Esophagus squamous epithelium (tissue), 5 donors: ENCODE measurements at places on chromosomes 1 and 21.

GRCh38 chr1:150017206-150017750 is 6.8 kb upstream of the OTUD7B start:
- H3K27me3 ChIP-seq = no peaks in the 10 kb centered on the region
- DNase-seq = no peak
- no peaks in the 10 kb centered on the region for H3K36me3 ChIP-seq
- H3K4me3 ChIP-seq = no peak overlapping the region
- no peaks in the 10 kb centered on the region for H3K4me1 ChIP-seq
- H3K27ac ChIP-seq = no peak overlapping the region

DNA sequence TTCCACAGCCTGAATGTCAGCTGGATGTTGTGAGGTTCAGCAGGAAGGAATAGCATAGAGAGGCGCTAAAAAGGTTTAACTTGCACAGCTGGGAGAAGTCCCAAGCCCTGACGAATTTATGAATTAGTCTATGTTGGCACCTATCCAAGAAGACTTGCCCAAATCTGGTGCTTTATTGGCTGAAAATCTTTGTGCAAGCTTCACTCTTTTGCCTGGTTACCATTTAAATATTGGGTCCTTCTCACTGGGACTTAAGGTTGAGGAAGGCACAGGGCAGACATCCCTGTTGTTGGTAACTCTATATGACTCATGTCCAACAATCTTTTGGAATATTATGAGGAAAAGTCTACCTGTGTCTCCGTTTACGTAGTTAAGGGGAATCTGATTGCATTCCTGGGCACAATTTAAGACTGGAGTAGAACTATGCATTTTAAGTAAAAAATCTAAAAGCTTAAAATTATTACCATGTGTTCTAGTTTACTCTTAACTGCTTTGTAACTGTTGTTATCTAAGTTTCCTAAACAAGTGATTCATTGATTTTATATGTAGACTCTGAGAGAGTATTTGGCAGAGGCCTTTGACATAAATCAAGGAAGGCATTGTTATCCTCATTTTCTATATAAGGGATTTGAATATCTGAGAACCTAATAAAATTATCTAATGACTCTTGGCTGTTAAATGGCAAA is 181.7 kb upstream of the DPYD start:
- no peaks in the 10 kb centered on the region for H3K36me3 ChIP-seq
- no peak overlapping the region for H3K4me3 ChIP-seq
- DNase-seq = no peak
- H3K4me1 ChIP-seq = no peaks in the 10 kb centered on the region
- no peak overlapping the region for H3K27ac ChIP-seq
- no peaks in the 10 kb centered on the region for H3K27me3 ChIP-seq

DNA sequence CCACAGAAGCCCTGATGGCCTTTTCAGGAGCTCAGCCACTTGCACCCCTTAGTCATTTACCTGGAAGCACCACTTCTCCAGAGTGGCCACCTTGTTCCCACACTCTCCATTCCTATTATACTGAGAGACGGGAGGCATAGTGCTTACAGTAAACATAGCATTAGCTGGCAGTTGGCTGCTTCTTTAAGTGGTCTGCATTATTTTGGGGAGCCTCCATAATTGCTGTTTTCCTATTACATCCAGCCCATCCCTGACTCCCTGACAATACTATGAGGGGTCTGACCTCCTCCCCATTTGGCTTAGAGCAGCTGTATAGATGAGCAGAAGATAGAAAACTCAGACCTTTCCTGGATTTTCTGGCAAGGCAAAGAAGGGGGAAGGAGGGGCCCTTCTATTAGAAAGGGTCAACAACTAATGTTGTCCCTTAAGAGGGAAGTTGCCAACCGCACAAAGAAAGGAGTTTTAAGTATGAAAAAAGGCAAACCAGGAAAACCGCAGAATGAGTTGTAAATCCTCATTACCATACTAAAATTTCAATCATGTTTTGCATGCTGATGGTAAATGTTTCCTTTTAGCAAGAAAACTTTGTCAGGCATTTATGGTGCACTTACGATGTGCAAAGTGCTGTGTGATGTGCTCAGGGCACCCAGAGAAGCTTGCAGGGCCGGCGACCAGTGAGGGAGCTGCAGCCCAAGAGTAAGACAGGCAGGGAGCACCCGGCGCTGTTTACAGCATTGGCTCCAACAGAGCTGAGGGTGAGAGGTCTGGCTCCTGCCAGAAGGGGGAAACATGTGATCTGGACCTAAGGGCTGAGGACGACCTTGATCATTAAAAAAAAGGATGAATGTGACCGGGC is 167.3 kb downstream of the ZZZ3 start:
- H3K36me3 ChIP-seq = no peaks in the 10 kb centered on the region
- H3K27me3 ChIP-seq = no peaks in the 10 kb centered on the region
- no peak for DNase-seq
- H3K4me3 ChIP-seq = no peak overlapping the region
- H3K27ac ChIP-seq = no peak overlapping the region
- no peaks in the 10 kb centered on the region for H3K4me1 ChIP-seq

GRCh38 chr1:167987174-167987573 is 50.3 kb upstream of the MPC2 start:
- no peak overlapping the region for H3K27ac ChIP-seq
- no peak overlapping the region for H3K4me3 ChIP-seq
- no peak for DNase-seq
- H3K36me3 ChIP-seq = no peaks in the 10 kb centered on the region
- H3K4me1 ChIP-seq = no peaks in the 10 kb centered on the region

GRCh38 chr1:118148034-118148433 is 37.0 kb downstream of the SPAG17 start:
- no peak overlapping the region for H3K4me3 ChIP-seq
- H3K27me3 ChIP-seq = no peaks in the 10 kb centered on the region
- no peak overlapping the region for H3K27ac ChIP-seq
- no peaks in the 10 kb centered on the region for H3K36me3 ChIP-seq
- H3K4me1 ChIP-seq = no peaks in the 10 kb centered on the region
- no peak for DNase-seq

GRCh38 chr1:214448536-214448935 is 102.9 kb downstream of the PTPN14 start:
- H3K4me1 ChIP-seq = peaks cover 32% of the 10 kb centered on the region
- DNase-seq = no peak
- H3K27me3 ChIP-seq = no peaks in the 10 kb centered on the region
- no peak overlapping the region for H3K4me3 ChIP-seq

- H3K27ac ChIP-seq = no peak overlapping the region
- H3K36me3 ChIP-seq = no peaks in the 10 kb centered on the region
- no peak overlapping the region for H3K4me3 ChIP-seq
- H3K27me3 ChIP-seq = no peaks in the 10 kb centered on the region
- no peak for DNase-seq
Observed at GRCh38 chr21:39952265-39952664, 85.0 kb downstream of the PCP4 start.

DNA sequence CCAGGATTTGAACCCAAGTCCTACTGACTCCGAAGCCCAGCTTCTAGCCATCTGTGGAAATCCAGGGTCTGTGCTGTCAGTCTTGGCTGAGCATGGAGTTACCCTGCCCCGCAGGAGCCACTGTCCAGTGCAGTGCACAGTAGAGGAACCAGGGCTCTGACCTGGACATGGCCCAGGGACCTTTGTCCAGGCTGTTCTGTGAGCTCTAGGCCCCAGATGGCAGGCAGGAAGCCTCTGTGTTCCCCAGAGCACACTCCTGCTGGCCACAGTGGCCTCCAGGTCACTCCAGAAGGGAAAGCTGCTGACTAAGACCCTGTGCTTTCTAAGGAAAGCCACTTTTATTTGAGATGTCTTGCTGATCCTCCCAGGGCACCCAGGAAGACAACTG is 13.8 kb downstream of the S100A7A start:
- H3K4me3 ChIP-seq = no peak overlapping the region
- peaks cover 4% of the 10 kb centered on the region for H3K4me1 ChIP-seq
- no peaks in the 10 kb centered on the region for H3K36me3 ChIP-seq
- H3K27me3 ChIP-seq = no peaks in the 10 kb centered on the region

GRCh38 chr1:19569786-19570185 is 74.3 kb upstream of the NBL1 start:
- H3K36me3 ChIP-seq = no peaks in the 10 kb centered on the region
- no peak overlapping the region for H3K4me3 ChIP-seq
- no peaks in the 10 kb centered on the region for H3K4me1 ChIP-seq
- H3K27me3 ChIP-seq = no peaks in the 10 kb centered on the region

DNA sequence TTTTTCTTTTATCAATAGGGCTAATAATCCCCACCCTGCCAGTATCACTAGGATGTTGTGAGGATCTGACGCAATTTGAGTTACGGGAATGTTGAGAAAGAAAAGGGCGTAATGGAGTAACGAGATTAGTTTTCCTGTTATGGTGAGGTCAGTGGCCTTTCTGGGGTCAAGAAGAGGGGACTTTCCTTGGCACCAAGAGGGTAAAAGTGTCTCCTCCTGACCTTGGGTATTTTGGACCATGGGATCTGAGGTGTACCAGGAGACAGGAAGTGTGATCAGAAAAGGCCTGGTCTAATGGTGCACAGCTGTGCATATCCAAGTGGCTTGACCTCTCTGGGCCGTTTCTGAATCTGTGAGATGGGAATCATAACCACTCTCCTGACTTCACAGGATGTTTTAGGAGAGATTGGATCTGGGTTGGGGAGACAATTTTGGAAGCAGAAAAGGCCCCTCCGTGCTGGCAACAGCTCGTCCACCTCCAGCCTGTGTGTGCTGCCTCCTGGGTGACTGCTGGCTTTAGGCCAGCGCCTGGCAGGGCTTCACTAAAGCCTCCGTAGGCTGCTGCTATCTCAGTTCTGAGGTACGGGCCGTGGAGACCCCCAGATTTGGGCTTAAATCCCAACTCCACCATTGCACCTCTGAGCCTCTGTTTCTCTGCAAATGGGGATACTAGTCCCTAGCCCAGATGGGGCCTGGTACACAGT is 37.1 kb downstream of the ALPL start:
- DNase-seq = no peak
- no peak overlapping the region for H3K27ac ChIP-seq
- no peaks in the 10 kb centered on the region for H3K27me3 ChIP-seq

GRCh38 chr1:12162459-12163137 is 4.2 kb upstream of the TNFRSF1B start:
- no peak for DNase-seq
- H3K4me1 ChIP-seq = peaks cover 33% of the 10 kb centered on the region
- H3K36me3 ChIP-seq = no peaks in the 10 kb centered on the region
- H3K27ac ChIP-seq = peak overlapping the region; percentile 77

- no peaks in the 10 kb centered on the region for H3K36me3 ChIP-seq
- H3K4me3 ChIP-seq = no peak overlapping the region
- no peaks in the 10 kb centered on the region for H3K4me1 ChIP-seq
- peak overlapping the region; percentile 5 for H3K27ac ChIP-seq
Observed at GRCh38 chr1:204872262-204872881, 1.7 kb downstream of the NFASC start.

DNA sequence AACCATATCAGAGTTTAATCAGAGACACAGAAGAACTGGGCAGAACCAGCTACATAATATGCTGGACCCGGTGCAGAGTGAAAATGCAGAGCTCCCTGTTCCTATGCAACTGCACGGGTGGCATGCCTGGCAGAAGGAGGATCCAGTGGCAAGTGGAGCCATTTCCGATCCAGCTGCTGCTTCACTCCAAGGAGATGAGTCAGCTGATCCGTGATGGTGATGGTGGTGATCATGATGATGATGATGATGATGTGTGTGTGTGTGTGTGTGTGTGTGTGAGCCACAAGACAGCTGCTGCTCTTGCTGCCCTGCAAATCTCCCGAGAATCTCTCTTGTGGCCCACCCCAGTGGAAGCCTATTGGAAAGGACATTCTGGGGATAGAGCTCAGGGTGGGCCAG is 133.0 kb downstream of the URB2 start:
- no peaks in the 10 kb centered on the region for H3K4me1 ChIP-seq
- no peaks in the 10 kb centered on the region for H3K27me3 ChIP-seq
- no peak overlapping the region for H3K4me3 ChIP-seq
- H3K27ac ChIP-seq = no peak overlapping the region

- no peaks in the 10 kb centered on the region for H3K4me1 ChIP-seq
- no peaks in the 10 kb centered on the region for H3K27me3 ChIP-seq
- H3K4me3 ChIP-seq = no peak overlapping the region
- H3K36me3 ChIP-seq = no peaks in the 10 kb centered on the region
Observed at GRCh38 chr1:185568155-185569123, 165.8 kb upstream of the HMCN1 start.

DNA sequence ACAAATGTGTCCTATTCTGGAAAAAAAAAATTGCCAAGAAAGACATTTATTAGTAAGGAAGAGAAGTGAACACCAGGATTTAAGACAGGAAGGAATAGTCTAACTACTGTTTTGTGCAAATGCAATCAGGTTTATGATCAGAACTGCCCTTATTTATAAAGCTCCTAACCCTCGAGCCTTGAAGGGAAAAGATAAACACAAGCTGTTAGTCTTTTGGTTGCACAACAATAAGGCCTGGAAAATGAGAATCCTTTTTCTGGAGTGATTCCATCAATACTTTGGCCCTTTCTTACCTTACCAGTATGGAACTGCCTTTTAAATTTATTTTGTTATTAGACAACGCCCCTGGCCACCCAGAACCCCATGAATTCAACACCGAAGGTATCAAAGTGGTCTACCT is 52.9 kb downstream of the SNRPE start:
- DNase-seq = no peak
- H3K4me3 ChIP-seq = no peak overlapping the region
- H3K27me3 ChIP-seq = no peaks in the 10 kb centered on the region

DNA sequence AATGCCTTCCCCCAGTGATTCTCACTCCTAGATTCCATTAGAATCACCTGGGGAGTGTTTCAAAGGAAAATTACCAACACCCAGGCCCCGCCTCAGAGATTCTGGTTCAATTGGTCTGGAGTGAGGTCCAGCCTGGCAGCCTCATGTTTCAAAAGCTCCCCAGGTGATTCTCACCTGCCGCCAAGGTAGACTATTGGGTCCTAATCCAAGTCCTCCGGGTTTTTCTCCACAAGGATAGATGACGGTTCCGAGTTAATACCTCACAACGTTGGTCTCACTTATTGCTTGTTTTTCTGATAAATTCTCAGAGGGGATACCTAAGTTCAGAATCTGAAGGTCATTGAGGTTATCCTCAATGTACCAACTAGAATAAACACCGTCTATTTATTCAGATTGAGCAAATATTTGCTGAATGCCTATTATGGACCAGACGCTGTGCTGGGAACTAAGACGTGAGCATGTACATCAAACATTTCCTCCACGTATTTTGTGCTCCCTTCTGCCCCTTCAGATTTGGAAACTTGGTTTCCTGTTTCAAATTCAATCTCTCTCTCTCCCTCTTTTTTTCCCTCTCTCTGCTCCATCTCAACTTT is 97.5 kb downstream of the SEC16B start:
- no peak for DNase-seq
- H3K27ac ChIP-seq = no peak overlapping the region
- H3K36me3 ChIP-seq = no peaks in the 10 kb centered on the region
- no peak overlapping the region for H3K4me3 ChIP-seq

GRCh38 chr1:29391362-29391880 is 155.1 kb downstream of the PTPRU start:
- DNase-seq = no peak
- no peak overlapping the region for H3K27ac ChIP-seq
- H3K4me3 ChIP-seq = no peak overlapping the region
- H3K27me3 ChIP-seq = no peaks in the 10 kb centered on the region

- H3K27ac ChIP-seq = no peak overlapping the region
- H3K27me3 ChIP-seq = no peaks in the 10 kb centered on the region
- no peaks in the 10 kb centered on the region for H3K4me1 ChIP-seq
- no peak overlapping the region for H3K4me3 ChIP-seq
- no peak for DNase-seq
Observed at GRCh38 chr1:2602866-2603520, 16.4 kb downstream of the PRXL2B start.
